ENCODE measurements at places on chromosomes 13 and 19.

DNA sequence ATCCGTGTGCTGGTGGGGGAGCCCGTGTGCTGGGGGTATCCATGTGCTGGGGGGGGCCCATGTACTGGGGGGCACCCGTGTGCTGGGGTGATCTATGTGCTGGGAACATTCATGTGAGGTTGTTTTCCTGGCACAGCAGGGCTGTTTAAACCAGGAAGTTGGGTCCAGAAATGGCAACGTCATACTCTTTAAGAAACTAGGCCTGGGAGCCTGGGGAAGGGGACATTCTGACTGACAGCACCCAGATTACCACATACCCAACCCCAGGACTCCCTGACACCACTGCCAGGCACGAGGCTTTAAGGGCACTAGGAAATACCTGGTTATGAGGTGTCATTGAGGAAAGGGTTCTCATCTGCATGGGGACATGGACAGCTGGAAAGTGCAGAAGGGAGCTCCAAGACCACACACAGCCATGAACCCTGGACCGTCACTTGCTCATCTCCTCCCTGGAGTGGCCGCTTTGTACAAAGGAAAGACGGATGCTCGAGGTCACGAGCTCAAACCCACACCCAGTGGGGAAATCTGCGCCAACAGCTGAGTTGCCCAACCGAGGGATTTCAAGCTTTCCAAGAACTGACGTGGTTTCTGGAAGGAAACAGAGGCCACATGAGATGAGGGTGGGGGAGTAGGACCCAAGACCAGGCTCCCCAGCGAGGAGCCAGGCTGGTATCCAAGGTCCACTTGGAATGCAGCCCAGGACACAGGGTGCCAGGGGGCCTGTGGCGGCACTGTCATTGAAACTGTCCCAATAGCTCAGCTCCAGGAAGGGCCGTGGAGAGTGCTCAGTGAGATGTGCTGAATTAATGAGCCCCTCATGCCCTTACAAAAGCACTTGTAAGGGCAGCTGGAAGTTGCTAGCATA lies 40.9 kb downstream of the RAB20 start:
- no peak for DNase-seq

DNA sequence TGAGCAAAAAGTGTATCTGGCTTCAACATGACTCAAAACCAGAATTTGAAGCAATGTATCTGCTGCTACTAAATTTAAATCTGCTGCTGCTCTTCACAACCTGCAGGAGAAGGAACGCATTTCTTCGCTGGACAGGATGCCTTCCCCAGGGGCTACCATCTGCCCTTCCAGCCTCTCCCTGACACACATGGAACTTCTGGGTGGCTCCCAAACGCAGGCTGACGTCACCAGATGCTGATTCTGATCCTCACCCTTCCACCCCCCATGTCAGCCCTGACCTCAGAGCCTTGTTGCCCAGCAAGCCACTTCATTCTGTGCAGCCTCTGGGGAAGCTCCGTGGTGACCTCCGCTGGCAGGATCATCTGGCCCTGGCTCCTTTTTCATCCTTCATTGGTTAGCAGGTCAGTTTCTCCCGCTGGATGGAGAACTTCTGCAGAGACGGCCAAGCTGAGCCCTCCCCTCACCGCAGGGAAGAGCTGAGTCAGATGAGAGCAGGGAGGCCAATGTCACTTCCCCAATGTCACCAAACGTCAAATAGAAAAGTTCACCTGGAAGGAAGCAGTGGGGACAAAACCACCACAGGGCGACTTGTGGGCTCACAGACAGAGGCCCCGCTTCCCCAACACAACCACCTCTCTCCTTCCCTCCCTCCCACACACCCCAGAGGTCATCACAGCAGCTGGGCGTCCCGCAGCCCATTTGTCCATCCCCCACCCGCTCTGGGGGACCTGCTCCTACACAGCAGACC lies 14.0 kb upstream of the RAB20 start:
- DNase-seq: no peak

GRCh38 chr13:111547726-111548273 lies 227.4 kb downstream of the TEX29 start:
- DNase-seq: no peak

DNA sequence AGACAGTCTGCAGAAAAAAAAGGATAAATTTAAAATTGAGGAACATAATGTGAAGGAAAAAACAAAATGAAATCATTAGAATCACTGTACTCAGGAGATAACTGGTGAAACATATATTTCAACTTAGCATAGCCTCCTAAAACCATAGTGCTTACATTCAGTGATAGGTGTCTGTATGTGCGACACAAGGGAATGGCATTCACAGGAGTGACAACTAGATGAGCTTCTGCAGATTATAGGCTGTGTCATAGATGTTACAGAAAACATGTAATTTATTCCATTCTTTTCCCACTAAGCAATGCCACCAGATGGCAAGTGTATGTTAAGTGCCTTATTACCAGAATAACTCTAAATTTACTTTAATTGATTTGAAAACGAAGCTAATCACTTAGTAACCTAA lies 960.0 kb upstream of the PCDH20 start:
- no peak for DNase-seq

DNA sequence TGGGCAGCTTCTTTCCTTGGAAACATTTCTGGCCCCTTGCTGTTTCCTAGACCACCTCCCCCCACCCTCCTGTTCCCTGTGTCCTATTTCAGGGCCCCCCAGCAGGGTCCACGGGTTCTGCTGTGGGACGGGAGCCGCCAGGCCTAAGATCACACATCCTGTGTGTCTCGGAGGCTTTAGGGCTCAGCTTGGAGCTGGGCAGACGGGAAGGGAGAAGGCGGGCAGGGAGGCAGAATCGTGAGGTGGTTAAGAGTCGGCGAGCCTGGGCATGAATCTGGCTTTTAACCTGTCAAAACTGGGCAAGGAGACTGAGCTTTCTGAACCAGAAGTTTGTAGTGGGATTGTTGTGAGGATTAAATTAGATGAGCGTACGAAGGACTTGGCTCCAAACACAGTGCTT lies 4.8 kb downstream of the KCNC3 start:
- DNase-seq: peak; percentile 34

GRCh38 chr19:54434873-54435214 lies 14.2 kb upstream of the LENG8 start:
- no peak for DNase-seq

DNA sequence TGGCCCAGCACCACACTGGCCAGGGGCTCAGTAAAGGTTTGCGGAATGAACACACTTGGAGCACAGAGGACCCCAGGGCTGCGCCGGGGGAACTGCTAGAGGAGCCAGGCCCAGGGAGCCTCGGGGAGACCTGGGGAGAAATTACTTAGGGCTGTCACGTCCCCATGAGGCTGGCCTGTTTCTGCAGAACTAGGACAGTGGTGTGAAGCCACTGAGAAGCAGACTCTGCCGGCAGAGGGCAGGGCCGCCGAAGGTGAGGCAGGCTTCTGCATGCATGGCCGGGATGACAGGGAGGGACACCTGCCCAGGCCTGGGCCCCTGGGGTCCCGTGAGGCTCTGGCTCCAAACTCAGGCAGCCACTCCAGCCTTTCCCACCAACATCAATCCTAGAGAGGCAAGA lies 26.4 kb downstream of the ELAVL1 start:
- no peak for DNase-seq

DNA sequence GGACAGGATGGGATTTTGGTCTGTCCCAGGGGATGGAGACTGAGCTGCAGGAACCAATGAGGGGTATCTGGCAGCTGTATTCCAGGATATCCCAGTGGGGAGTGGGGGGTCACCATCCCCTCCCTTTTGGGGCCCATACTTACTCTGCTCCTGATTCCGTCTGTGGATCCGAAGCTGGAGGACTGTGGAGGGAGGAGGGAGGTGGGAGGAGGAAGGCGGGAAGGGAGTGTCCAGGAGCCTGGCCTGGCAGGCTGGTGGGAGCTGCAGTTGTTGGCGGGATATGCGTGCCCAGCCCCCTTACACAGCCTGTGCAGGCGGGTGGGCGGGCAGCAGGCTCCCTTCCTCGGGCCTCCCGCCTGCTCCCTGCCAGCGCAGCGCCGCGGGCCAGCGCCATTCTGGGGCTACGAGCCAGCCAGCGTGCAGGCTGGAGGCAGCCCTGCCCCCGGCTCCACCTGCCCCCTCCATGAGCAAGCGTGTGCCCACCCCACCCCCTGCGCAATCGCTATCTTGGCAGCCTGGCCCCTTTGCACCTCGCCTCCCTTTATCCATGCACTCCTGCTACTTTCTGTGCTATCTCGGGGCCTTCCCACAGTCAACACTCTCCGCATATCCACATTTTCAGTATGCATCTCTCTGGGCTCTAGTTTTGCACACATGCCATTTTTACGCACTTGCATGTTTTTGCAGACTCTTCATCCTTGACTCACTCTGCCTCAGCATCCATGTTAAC lies 2.8 kb downstream of the MAMSTR start:
- peak; percentile 97 for DNase-seq

- DNase-seq: peak; percentile 34
Observed at GRCh38 chr19:1449467-1450442, at the start of gene APC2. TSS of gene APC2 (plus strand) at chr19:1450121. CDS start at chr19:1453002, 2,881 bp downstream.

- DNase-seq: no peak
Observed at GRCh38 chr19:46460055-46460454, 11.3 kb downstream of the PNMA8A start.

DNA sequence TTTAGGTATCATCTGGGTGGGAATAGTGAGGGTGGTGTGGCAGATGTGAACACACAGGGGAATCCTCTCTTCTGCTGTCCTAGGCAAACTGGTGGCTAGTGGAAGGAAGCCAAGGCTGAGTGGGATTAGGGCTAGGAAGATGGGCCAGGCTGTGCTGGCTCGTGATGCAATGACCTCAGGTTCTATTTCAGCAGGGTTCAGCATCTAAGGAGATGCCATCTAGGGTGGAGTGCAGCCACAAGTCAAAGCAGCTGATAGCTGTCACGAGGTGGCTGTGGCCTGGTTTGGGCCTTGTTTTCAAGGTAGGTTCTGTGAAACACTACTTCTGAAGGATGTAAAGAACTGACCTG lies 21.6 kb downstream of the ARL11 start:
- DNase-seq: no peak

DNA sequence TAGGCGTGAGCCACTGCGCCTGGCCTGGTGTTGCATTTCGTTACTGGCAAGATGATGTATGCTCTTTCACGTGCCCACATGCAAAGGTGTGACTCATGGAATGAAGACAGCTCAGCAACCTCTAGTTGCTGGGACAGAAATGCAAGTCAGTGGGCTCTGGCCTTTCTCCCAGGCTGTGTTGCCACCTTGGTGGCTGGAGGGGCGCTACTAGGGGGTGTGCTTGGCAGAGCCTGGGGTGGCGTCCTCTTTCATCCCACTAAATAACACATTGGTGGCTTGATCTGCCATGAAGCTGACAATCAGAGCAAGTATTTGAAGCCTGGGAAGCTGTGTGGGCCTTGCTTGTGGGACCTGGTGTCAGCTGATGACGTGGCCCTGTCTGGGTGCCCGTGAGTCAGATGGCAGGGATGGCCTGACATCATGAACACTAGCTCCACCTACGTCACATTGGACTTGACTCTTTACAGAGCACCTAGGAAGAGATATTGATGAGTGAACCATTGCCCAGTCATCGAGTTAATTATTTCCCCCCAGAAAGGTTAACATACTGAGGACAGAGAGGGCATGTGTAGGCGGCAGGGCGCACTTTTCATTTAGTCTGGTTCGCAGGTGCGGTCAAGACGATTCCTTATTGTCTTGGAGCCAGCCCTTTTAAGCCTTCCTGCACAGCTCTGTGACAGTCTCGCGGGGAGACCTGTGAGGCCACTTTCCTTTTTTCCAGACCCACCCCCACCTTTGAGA lies 154.2 kb downstream of the TM9SF2 start:
- DNase-seq: no peak

- DNase-seq: no peak
Observed at GRCh38 chr13:111202156-111202621, 87.1 kb downstream of the ARHGEF7 start.

- DNase-seq: no peak
Observed at GRCh38 chr13:44385847-44386246, 12.2 kb downstream of the SERP2 start.

- DNase-seq: no peak
Observed at GRCh38 chr13:41409611-41410010, 47.7 kb upstream of the RGCC start.

DNA sequence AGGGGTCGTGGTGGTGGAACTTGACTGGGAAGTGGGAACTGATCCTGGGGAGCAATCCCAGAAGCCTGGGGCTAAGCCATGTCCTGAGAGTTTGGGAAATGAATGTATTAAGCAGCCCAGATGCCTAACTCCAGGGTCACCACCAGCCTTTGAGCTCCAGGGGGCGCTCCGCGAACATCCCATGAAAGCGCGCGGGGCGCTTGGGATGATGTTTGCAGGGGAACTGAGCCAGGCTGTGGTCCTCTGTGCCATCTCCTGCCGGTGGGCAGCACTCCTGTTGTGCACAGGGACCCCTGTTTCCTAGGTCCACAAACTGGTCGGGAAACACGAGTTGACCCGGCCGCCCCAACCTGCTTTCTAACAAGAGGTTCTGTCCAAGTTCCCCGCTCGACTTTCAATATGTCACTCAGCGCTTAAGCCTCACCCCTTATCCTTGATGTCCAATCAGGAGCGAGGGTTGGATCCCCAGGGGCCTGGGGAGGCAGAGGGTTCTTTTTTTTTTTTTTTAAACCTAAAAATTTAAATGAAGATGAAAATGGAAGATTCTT lies 14.4 kb downstream of the LEUTX start:
- peak; percentile 83 for DNase-seq

DNA sequence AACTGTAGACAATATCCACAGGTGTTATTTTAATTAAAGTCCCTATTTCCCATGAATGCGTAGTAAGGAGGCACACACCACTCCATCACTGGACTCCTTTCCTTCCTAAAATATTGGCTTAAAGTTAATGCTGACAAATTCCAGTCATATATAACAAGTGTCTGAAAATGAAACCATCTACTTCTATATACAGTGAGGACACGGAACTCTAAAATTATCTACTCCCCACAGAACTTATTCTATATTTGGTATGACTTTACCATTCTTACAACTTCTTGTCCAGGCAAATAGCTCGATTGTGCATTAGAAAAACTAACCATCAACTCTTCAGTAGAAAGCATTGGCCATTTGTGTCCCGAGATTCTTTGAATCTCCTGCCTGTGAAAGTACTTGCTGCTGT lies 1560.2 kb downstream of the EFNB2 start:
- no peak for DNase-seq

DNA sequence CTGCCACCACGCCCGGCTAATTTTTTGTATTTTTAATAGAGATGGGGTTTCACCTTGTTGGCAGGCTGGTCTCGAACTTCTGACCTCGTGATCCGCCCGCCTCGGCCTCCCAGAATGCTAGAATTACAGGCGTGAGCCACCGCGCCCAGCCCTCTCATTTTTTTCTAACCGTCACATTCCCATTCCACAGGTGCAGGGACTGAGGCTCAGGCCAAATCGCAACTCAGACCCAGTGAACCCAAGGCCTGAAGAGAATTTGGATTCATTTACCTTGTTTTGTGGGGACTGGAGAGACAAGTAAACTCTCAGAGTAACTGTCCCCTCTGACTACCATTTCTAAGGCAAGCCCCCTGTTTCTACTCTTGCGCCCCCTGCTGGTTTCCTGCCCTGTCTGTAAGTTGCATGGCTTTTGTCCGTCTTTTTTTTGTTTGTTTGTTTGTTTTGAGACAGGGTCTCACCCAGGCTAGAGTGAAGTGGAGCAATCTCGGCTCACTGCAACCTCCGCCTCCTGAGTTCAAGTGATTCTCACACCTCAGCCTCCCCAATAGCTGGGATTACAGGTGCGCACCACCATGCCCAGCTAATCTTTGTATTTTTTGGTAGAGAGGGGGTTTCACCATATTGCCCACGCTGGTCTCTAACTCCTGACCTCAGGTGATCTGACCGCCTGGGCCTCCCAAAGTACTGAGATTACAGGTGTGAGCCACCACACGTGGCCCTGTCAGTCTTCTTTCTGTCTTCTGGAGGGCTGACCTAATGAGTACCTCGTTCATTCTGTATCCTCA lies 2.3 kb upstream of the STRN4 start:
- peak; percentile 58 for DNase-seq

- no peak for DNase-seq
Observed at GRCh38 chr13:53920916-53921315, 892.3 kb downstream of the OLFM4 start.
